Stimulated activated CD4-positive, alpha-beta T cell treated with anti-CD3 and anti-CD28 coated beads, TNF-alpha, amount 100 ng/mL, for 24 hours (primary cell): ENCODE measurements at places on chromosomes 6 and 20.

GRCh38 chr6:94735270-94735669 lies 842.1 kb upstream of the MANEA start:
- no peak for DNase-seq

- no peak for DNase-seq
These were observed 143.7 kb upstream of the GGTLC1 start for GRCh38 chr20:24132246-24132645.

- no peak for DNase-seq
These were observed 37.3 kb upstream of the APCDD1L start for GRCh38 chr20:58552366-58552934.

GRCh38 chr6:156718647-156719394 lies 58.4 kb upstream of the ARID1B start:
- no peak for DNase-seq

DNA sequence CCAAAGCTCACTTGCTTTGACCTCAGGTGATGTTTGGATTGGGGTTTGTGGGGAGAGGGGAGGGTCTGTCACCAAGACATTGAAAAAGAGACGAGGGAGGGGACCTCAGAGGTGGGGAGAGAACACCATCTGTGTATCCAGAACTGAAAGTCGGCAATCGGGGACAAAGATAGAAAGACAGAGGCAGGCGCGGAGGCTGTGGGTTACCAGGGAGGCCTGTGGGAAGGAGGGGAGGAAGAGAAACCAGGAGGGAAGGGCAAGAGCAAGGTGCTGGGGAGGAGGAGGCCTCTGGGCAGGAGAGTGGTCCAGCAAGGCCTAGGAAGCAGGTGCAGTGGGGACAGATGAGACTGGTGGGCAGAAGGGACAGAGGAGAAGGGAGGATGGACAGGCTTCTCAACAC lies 211.2 kb downstream of the CDC5L start:
- no peak for DNase-seq

- no peak for DNase-seq
These were observed 30.9 kb downstream of the MAP3K5 start for GRCh38 chr6:136761227-136761922.

DNA sequence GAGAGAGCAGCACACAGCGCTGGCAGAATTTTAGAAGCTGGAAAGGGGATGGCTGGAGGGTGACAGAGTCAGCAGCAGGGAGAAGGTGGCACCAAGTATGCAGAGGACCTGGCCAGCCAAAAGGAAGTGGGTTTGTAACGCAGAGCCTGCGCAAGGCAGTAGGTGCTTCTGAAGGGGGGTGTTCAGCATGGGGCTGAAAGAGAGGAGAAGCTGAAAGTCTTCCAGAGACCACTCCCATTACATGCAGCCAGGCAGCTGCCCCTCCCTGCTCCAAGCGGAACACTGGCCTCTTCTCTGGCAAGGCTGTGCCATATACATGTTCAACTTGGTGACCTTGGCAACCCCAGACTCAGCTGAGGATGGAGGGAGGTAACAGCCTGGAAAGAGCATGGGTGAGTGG lies 42.1 kb upstream of the TULP1 start:
- no peak for DNase-seq

- DNase-seq, result no peak
These were observed 729.2 kb downstream of the DHX35 start for GRCh38 chr20:39691151-39691862.

- DNase-seq, result no peak
These were observed 781.6 kb upstream of the CHD6 start for GRCh38 chr20:42399802-42400201.

- no peak for DNase-seq
These were observed 2.8 kb downstream of the RAET1E start for GRCh38 chr6:149895048-149895590.

DNA sequence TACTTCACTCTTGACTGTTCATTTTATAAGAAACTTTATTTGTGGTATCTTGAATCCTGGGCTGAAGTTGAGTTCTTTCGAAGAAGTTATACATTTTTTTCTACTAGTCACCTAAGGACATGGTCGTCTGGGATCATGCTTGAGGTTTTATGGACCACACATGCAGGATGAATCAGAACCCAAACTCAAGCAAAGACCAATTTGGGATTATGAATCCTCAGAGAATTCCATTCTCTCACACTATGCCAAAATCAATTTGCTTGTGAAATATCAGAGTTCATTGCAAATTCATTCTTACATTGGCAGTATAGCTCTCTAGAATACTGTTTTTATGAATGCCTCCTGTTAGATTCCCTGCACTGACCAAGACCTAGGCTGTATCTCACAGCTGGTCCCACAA lies 114.3 kb upstream of the HDAC2 start:
- DNase-seq, result no peak

DNA sequence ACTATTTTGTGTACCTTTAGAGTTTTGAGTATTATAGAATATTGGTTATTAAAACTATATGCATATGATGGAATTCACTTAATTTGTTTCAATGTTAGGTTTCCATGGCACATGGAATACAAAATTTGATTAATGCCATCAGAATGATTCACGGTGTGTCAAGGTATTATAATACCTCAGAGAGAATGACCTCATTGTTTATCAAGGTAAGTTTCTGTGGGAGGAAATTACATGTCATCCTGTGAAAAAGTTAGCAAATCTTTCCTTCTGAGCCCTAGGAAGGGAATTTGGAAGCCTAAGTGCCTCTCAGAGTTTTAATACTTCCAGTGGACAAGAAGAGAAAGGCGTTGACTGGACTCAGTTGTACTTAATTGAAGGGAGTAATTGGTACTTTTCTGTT lies 40.8 kb downstream of the DNAH8 start:
- no peak for DNase-seq

DNA sequence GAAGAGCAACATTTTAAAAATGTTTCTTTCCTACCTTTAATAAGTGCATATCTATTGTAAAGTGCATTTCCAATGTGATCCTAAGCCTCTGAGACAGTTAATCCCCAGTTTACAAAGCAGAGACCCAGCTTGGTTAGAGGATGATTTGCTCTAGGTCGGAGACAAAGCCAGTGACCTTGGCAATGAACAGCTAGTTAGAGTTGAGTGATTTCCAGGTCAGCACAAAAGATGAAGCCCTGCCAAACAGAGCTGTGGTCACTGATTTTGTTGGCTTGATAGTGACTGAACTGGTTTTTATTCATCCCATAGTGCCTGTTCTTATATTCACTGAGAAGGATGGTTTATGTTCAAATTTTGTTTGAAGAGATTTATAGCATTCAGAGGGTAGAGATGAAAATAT lies 56.6 kb upstream of the CD83 start:
- no peak for DNase-seq

DNA sequence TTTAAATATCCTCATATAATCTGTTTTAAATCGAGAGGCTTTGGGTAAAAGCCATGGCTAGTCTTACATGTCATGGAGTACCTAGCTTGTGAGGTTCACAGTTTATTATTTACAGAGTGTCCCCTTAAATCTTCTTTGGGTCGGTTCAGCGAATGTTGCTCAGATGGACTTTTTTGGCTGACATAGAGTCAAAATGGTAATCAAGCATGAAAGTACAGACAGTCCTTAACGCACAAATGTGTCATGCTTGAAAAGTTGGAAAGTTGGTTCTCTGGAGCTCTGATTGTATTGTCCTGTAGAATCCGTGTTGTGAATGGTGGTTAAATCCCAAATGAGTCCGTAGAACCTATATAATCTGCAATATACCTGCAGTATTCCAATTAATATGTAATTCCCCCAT lies 22.0 kb downstream of the PTPN1 start:
- no peak for DNase-seq

DNA sequence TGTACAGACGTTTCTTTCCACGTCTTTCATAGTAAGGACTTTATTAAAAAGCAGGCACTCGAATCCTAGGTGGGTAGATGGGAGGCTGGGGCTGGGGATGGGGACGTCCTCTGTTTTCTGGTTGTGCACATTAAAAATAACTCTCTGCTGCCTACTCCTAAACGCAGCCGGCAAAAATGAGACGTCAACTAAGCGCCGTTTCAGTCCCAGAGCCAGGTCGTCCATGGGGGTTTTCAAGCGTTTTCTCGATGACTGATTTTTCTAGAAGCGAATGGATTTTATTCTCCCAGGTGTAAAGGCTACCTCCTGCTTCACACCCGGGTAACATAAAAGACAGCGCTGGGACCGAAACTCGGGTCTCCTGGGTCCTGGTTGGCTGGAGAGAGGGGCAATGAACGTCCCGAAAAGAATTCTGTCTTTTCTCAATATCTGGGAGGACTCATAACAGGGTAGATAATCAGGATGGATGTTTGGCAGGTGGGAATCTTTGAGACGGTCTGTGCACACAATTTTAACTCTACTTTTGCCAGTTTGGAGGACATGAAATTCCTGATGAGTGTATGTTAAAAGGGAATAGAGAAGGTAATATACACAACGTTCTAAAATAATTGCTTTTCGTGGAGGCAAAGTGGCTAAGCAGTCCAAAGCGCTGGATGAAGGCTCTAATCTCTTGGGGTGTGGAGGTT lies 25.2 kb downstream of the GPX6 start:
- no peak for DNase-seq

DNA sequence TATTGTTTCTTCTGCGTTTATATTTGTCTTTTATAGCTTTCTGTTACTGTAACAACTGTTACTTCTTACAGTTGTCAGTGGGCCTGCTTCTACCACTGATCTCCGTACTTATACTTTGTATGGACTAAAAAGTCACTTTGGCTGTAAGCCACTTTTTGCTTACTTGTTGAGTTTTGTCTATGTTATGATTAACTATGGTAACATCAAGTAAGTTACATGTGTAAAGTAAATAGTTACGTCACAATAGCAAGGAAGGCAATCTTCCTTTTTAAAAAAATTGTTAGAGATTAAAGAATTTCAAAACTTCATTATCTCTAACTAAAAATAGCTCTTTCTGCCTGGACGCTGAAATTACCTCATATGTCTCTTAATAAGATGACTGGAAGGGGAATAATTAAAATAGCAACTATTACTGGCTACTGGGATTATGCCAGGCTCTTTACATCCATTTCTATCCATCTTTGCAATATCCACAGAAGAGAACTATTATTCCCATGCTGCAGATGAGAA lies 10.9 kb downstream of the TFB1M start:
- DNase-seq, result no peak

DNA sequence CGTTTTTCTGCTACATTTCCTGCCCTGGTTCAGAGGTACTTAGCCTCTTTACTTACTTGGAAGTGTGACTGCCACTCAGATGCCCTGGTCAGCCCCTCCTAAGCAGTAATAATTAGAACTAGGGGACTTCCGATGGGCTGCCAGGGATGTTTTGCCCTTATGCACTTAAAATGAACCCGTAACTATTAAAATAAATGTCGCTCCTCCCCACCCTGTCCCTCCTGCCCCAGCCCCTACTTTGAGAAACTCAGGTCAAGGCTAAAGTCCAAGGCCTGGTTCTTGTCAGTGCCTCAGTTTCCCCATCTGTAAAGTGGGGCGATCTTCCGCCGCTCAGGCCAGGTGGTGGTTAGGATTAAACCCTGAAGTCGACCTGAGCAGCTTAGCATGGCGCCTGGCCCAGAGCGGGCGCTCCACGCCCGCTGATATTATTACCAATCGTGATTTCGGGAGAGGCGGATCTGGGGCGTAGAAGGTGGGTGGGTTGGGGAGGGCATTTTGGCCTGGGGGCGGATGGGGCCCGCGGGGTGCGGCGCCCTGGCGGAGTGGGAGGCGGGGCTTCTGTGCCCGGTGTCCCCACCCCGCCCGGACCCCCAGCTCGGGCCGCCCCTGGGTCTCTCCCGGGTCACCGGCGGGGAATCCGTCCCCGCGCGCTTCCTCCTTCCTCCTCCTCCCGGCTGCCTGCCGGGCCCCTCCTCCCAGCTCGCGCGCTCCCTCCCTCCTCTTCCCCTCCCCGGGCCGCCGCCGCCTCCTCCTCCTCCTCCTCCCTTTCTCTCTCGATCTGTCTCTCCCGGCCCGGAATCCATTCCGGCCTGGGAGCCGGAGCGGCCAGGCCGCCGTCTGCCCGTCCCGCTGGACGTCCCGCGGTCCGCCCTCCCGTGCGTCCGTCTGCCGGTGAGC lies at the start of gene SRC:
SRC (plus strand) TSS at position 802 of the 897 bp plus-strand sequence. CDS start 38,014 bp downstream, outside the sequence.
- peak; percentile 5 for DNase-seq

DNA sequence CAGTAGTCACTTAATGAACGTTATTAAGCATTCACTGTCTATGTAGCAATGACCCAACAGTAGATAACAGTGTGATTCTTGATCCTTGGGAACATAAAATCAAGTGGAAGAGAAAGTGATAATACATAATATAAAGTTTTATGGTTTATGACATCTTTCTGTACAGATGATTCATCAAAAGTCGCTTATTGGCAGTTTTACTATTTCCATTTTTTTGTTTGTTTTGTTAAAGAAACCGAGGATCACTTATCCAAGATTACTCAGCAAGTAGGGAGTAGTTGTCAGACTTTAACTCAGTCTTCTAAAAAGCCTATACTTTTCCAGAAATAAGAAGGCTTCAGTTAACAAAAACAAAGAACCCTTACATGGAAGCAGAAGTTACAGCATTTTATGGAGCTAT lies 260.8 kb downstream of the ZFAND3 start:
- DNase-seq, result no peak

DNA sequence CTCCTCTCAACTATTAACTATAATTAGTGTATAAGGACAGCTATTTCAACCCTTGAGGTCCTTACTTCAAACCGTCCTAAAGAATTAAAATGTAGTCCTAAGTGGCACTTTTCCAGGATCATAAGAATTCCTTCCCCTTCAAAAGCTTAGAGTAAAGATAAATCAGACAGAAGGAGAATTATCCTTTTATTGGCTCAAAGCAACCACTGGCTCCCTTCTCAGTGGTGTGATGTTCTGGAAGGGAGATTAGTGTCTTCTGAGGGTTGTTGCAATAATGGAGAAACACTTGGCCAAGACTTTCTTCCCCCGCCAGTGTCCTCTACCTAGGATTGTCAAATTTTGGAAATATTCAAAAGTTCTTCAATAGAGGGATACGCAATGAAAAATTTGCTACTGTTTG lies 89.1 kb upstream of the PLEKHG1 start:
- DNase-seq, result no peak

DNA sequence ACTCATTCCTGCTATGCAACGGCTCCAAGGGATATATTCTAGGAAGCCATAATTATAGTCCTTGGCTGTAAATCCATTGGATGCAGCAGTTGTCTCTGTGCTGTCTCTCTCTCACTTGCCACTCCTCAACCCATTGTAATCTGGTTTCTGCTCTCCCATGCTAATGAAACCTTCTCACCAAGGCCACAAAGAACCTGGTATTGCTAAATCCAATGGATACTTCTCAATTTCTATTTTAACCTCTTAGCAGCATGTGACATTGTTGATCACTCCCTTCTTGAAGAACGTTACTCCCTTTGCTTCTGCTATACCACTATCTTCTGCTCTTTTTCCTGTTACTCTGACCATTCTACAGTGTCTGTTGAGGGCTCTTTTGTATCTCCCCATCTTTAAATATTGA lies 39.8 kb upstream of the GCLC start:
- DNase-seq, result no peak
